Stimulated activated CD4-positive, alpha-beta T cell treated with anti-CD3 and anti-CD28 coated beads, Interleukin-15, amount 100 ng/mL, for 48 hours (primary cell): ENCODE measurements at places on chromosomes 4 and X.
A peak's percentile ranks its signal among the peaks of the same experiment; 100 is the strongest.

DNA sequence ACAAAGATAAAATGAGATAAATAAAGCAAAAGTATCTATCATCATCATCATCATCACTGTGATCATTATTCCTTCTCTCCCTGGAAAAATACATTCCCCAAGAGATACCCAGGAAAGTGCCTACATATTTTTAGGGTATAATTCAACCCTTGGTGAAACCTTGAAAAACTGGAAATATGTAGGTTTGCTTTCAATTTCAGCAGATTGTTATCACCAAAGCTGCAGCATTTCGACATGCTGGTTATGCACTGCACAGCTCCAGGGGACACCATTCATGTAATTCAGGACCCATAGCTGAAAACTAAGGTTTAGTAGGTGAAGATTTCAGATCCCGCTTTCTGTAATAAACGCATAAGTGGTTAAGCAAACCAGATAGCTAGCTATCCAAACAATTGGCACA lies 28.4 kb upstream of the FBXW7 start:
- DNase-seq, result no peak

DNA sequence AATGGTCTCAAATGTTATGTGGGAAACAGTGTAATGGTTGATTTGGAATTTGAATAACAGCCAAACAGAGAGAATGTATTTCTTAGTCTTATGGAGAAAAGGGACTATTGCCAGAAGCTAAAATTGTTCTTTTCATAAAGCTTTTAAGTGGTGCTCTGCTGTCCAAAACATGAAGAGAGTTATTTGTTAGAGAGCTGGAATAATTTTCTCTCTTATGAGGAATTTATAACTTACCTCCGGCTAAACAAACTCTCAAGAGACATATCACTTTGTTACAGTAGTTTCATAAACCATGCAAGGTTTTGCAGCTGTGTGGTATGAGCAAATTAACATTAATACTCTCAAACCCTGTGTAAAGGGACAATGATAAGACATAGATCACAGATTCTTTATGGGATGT lies 28.6 kb downstream of the SULT1B1 start:
- DNase-seq, result no peak

- DNase-seq, result no peak
Observed at GRCh38 chr4:148261848-148262247, 180.4 kb downstream of the NR3C2 start.

- DNase-seq, result peak; percentile 77
Observed at GRCh38 chr4:38131371-38132091, 171.3 kb downstream of the PTTG2 start.

DNA sequence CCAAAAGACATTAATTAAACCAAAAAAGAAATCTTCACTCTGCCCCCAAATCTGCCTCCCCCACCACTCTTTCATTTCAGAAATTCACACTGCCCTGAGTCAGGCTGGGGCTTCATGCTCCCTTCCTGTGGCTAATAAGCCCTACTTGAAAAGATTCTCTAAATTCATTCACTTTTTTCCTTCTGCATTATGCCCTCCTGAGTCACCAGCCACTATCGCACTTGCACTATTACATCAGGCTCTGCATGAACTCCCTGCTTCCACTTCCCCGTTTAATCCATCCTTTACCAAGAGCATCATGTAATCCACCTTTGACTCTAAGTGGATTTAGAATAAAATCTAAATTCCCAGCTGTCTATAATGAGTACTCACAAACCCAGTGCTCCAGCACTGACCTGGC lies 295.4 kb upstream of the KLF3 start:
- no peak for DNase-seq

DNA sequence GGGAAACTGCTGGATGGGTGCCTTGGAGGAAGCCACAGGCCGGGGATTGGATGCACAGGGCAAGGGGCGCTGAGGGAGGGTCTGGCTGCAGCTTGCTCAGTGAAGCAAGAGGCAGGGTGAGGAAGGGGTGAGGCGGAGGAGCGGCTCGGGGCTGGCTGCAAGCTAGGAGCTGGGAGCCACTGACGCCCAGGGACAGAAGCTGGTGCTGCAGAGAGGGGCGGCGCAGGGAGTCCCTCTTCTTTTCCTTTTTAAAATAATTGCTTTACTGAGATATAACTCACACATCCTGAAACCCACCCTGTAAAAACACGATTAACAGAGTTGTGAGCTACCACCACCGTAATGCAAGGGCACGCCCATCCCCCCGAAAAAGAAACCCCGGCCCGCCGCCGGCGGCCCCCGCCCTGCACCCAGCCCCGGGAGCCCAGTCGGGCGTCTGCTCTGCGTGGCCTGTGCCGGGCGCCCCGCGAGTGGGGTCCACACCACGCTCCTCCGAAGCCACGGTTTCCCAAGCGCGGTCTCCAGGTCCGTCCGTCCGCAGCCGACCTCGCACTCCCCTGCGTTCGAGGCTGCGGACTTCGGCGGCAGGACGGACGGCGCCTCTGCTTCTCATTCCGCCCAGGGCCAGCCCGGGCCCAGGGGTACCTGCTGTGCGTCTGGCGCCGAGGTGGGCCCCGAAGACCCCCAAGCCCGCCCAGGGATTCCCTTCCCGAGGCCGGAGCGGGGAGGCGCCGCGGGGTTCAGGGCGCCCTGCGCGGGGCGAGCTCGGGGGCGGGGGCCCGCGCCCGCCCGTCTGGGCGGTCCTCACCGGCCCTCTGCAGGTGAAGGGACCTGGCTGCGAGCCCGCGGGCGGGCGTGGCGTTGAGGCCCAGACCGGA lies 866 bp upstream of the UVSSA start:
- no peak for DNase-seq

DNA sequence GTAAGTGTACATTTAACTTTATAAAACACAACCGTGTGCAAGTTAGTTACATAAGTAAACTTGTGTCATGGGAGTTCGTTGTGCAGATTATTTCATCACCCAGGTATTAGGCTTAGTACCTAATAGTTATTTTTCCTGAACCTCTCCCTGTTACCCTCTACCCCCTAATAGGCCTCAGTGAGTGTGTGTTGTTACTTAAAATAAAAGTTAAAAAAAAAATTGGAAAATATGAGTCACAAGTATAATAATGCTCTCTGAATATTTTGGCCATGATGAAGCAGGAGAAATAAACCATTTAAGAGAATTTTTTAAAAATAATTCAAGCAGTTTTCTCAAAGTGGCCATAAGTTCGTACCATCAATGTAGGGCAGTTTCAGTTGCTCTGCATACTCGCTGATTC lies 105.1 kb upstream of the GRID2 start:
- DNase-seq, result no peak

DNA sequence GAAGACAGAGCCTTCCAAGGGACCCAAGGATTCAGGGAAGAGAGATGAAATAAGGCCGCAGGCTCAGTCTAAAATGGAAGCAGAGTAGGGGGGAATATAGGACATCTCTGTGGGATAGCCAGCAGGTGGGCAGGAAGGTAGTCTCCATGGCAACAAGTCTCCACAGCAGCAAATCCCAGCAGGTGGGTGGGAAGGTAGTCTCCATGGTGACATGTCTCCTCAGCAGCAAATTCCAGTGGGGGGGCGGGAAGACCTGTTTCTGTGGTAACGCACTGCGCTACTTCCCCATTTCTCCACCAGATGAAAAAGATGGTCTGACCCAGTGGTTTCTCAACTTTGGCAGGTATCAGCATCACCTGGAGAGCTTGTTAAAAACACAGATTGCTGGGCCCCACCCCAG lies 18.3 kb downstream of the NLGN3 start:
- no peak for DNase-seq

DNA sequence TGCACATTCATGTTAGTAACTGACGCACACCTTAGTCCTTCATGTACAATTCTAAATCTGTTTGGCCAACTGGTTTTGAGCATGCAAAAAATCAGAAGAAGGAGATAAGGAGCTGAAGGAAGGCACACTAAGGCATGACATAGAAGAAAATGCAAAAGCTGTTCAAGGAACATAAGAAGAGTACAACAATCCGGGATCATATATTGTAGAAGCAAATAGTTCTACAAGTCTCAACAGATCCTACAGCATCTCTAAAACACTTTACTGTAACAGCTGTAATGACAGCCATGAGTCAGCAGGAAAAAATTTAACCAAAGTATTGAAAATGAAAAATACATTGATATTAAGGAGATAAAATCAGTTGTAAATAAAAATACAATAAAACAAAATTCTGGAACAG lies 57.7 kb downstream of the KLHL13 start:
- DNase-seq, result no peak

DNA sequence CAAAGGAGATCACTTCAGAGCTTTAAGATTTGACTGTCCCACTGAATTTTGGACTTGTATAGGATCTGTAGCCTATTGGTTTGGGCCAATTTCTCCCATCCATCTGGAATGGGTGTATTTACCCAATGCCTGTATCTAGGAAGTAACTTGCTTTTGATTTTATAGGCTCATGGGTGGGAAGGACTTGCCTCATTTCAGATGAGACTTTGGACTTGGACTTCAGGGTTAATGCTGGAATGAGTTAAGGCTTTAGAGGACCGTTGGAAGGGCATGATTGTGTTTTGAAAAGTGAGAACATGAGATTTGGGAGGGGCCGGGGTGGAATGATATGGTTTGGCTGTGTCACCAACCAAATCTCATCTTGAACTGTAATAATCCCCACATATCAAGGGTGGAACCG lies 73.8 kb downstream of the ZNF518B start:
- no peak for DNase-seq

- DNase-seq, result no peak
Observed at GRCh38 chrX:40099055-40099958, 1.5 kb upstream of the BCOR start.

DNA sequence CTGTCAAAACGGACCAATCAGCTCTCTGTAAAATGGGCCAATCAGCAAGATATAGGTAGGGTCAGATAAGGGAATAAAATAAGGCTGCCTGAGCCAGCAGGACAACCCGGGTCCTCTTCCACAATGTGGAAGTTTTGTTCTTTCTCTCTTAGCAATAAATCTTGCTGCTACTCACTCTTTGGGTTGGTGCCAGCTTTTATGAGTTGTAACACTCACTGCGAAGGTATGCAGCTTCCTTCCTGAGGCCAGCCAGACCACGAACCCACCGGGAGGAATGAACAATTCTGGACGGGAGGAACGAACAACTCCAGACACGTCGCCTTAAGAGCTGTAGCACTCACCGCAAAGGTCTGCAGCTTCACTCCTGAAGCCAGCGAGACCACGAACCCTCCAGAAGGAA lies 287.8 kb downstream of the RAPGEF2 start:
- no peak for DNase-seq

DNA sequence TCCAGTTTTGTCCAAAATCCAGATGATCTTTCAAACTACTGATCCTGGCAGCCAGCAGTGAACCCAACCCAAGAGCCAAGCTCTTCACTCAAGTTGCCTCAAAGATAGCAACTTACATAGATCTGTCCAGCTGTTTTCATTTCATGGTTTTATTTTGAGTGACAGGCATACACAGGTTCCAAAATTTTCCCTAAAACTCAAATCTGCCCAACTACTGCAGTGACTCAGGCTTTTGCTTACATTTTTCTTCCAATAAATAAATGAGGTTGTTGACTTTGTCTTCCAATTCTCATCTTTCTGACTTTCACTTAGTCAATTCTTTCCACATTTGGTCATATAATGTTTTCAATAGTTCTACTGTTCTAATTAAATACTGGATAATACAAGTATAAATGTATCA lies 158.8 kb downstream of the TECRL start:
- DNase-seq, result no peak

- no peak for DNase-seq
Observed at GRCh38 chrX:150303386-150304097, 59.6 kb upstream of the MAMLD1 start.

- DNase-seq, result no peak
Observed at GRCh38 chr4:78742300-78742699, 33.9 kb upstream of the BMP2K start.

DNA sequence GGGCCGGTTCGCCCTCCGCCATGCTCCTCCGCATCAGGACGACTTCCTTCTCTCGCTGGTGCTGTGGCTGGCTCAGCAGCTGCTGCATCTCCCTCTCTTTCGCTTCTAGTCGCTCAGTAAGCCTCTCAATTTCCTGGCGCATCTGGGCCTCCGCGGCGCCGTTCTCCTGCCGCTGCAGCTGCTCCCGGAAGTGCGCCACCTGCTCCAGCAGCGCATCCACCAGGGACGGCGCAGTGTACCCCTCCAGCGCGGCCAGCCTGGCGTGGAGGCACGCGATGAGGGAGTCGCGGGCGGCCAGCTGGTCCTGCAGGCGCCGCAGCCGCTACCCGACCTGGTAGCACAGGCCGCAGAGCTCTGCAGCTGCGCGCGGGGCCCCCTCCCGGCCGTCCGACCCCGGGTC lies 97.4 kb upstream of the MED14 start:
- DNase-seq, result no peak

GRCh38 chrX:30005813-30006212 lies 209.6 kb upstream of the MAGEB2 start:
- DNase-seq, result no peak

DNA sequence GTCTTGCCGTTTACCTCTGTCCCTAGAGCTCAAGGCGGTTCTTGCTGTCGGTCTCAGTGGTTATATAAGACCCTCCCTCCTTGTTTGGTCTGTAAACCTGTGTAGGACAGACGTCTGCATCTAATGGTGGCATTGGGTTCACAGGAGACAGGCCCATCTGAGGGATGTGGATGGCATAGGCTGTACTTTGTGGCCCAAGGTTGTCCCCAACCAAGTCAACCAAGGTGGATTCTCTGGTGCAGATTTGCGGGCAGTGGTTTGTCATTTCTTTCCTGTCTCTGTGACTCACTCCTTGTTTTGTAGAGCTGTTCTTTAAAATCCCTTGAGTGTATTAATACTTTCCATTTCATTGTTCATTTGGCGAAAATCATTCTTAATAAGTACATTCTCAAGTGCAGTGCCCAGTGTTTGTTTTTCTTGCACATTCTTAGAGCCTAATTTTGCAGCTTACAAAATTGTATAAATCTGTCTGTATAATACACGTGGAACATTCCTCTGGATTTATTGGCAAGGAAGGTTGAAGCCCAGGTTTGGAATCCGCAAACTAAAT lies 68.0 kb upstream of the TLR2 start:
- peak; percentile 35 for DNase-seq

GRCh38 chr4:77149789-77150188 lies 7.2 kb upstream of the CCNG2 start:
- DNase-seq, result no peak

DNA sequence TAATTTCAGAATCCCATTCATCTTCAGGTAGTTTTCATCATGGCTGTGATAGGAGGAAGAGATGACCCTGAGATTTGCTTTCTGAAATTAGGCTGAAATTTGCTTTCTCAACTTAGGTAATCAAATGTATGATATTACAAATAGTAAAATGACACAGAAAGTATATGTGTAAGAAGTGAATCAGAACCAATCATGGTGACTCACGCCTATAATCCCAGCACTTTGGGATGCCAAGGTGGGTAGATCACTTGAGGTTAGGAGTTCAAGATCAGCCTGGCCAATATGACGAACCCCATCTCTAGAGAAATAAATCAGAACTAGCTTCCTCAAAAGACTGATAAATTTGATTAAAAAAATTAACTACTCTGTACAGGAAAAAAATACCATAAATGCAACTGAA lies 555.4 kb downstream of the STPG2 start:
- no peak for DNase-seq
